ENCODE measurements at places on chromosomes 6 and 20. TPM values are rescaled to one million over a fixed set of nuclear protein-coding genes. Genes with fewer than 3 reads are reported as not detected.

DNA sequence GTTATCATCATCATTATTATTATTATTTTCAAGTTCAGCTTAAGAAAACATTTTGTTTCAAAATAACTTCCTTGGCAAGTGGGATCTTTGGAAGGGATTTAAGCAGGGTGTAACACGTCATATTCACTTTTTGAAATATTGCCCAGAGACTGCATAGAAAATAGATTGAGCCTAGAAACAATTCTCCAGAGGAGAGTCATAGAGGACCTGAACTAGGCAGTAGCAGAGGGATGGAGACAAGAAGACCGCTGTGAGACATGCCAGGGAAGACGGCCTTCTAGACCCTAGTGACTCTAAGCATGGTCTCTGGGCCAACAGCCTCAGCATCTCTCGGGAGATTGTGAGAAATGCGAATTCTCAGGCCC, 55.5 kb downstream of the EDN1 start:
- no peak for DNase-seq

DNA sequence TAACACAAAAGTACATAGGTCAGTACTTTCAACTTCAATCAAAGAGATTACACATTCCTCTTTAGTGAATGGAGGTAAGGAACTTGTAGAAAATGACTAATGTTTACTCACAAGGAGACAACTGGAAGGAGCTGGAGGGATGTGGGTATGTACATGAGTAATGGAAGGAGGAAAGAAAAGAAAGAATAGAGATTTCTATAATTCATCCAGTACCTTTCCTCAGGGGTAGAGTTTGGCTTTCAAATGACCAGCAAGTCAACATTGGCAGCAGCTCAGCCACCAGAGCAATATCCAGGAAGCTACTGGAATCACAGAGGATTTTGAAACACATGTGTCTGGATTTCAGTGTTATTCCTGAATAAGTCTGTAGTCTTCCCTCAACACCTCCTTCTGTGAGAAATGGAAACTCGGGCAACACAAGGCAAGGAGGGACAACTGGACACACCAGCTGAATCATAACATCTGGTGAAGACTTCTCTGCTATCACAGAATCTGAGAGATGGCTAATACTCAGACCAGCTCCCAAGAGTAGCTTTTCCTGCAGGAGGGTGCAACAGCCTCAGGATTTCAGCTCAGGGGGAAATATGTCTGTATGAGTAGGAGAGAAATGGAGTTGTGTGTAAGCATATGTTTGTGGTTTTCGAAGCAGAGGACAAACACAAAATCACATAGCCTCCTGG, 98.8 kb downstream of the HAO1 start:
- no peak for DNase-seq

- DNase-seq = no peak
These were observed 194.6 kb upstream of the EYA4 start for GRCh38 chr6:133046576-133046975.

DNA sequence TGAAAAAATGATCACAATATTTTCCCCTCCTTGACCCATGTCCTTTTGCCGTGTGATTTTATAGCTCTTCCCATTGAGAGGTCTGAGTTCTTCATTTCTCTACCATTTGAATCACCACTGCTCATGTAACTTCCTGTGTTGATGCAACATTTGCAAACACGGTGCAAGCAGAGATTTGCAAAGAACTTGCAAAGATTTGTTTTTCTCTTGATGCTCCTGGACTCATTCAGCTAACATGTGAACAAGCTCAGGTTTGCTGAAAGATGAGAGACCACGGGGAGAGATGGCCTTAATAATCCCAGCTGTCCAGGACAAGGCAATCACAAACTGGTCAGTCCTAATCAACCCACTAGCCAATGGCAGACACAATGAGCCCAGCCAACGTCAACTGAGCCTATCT, 8.6 kb downstream of the VNN2 start:
- no peak for DNase-seq

- DNase-seq = no peak
These were observed 183.6 kb downstream of the COL9A1 start for GRCh38 chr6:70119218-70119835.

DNA sequence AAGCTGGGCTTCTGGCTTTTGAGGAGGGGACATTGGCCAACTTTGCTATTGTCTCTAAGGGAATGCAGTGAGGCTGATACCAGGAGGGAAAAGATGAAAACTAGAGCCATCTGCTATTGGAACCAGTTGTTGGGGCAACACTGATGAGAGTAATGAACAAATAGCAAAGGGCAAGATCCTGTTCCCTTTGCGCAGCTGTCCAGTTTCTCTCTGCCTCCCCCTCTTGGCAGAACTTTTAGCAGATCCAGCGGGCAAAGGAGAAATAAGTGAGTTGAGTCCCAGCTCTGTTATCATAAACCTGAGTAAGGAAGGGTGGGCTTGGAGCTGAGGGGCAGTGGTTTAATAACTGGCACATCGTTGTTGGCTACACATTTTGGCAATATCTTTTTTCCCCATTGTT, 126.8 kb downstream of the AKAP7 start:
- DNase-seq = no peak

GRCh38 chr6:115582386-115582785, 478.3 kb downstream of the FRK start:
- DNase-seq = no peak

DNA sequence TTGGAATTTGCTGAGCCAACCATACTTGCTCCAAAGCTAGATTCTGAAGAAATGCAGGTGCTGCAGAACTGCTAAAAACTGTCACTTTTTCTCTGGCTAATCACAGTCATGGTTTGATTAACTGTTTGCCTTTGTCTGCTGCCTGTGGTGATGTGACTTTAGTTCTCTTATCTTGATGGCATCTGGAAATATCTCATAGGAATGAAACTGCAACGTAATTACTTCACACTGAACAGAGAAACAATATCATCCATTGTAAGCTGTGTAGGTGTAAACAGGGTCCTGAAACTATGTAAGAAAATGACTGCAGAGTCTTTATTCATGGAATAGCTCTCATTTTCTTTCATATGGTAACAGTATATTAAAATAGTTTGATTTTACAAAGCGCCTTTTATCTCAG, 721.9 kb upstream of the HS3ST5 start:
- DNase-seq = no peak

The MYLK2 gene
- polyA plus RNA-seq = not detected

- no peak for DNase-seq
These were observed 48.8 kb upstream of the CDH22 start for GRCh38 chr20:46357030-46357514.

- no peak for DNase-seq
These were observed 66.5 kb downstream of the ILRUN start for GRCh38 chr6:34630040-34630439.

The DNMT3B gene
- polyA plus RNA-seq = 0.16 TPM

DNA sequence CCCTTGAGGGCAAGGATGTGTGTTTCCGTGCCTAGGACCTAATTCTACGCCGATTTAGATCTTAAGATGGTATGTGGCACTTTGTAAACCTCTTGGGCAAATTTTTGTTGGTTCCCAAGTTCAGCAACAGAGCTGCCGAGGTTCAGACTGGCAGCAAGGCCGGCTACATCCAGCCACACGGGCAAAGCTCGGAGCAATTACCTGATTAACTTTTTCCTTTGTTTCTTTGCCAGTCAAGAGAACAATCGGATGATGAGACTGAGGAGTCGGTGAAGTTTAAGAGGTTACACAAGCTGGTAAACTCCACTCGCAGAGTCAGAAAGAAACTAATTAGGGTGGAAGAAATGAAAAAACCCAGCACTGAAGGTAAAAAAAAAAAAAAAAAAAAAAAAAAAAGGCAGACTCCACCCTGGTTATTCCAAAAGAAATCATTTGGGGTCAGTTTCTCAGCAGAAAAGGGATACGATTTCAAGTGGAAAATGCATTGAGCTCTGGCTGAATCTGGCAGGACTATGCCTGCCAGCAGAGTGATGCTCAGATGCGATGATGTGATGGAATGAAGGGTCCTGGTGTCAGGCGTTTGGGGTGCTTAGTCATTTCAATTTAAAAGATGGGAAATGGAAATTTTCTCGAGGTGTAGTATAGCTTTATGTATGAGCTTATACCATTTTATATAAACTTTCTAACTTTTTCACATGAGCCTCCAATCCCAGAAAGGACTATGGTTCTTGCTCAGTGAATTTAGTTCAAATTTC, 171.6 kb downstream of the SASH1 start:
- DNase-seq = no peak

The KCNK5 gene
- not detected for polyA plus RNA-seq

The KIF6 gene
- not detected for polyA plus RNA-seq

GRCh38 chr6:89974834-89975233, 80.6 kb downstream of the GJA10 start:
- no peak for DNase-seq

All from immature natural killer cell (primary cell).